ENCODE measurements at places on chromosomes 3 and 15. TPM values are rescaled to one million over a fixed set of nuclear protein-coding genes. Genes with fewer than 3 reads are reported as not detected.

FBXO40 gene
- polyA plus RNA-seq, result 3.4 TPM

SPTSSB gene
- 0.59 TPM for polyA plus RNA-seq

GOLGA6L24 gene
- not detected for polyA plus RNA-seq

MSL2 gene
- 22.9 TPM for polyA plus RNA-seq

CCDC54 gene
- 2.8 TPM for polyA plus RNA-seq

FOXL2NB gene
- 0.06 TPM for polyA plus RNA-seq

DNA sequence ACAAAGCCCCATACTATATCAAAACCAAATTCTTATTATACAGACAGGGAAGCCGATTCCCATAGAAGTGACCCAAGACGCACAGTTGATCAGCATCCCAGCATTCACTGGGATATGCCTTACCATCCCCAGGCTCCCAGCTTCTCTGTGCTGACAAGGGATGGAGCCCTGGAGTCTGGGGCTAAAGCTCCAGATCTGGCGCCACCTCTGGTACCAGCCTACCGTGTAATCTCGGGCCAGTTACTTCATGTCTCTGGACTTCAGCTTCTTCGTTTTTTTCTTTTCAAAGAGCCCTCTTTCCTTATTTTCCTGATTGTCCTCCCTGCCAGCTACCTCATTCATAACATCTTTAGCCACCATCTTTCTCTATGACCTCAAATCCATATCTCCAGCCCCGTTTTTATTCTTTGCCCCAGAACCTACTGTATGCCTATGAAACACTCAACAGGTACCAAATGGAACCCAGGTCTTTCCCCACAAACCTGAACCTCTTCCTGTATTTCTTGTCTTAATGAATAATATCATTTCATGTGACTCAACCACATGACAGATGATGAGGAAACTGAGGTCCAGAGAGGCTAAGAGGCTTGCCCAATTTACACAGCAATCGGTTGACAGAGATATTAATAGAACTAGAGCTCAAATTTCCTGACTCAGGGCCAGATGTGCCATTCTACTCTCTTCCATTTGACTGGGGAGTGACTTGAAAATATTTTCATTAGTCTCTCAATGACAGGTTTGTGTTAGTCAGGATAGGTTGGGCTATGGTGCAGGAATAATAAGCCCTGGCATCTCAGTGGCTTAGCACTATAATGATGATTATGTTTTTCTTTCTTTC lies 85.4 kb upstream of the TLE3 start:
- no peak for DNase-seq

DNA sequence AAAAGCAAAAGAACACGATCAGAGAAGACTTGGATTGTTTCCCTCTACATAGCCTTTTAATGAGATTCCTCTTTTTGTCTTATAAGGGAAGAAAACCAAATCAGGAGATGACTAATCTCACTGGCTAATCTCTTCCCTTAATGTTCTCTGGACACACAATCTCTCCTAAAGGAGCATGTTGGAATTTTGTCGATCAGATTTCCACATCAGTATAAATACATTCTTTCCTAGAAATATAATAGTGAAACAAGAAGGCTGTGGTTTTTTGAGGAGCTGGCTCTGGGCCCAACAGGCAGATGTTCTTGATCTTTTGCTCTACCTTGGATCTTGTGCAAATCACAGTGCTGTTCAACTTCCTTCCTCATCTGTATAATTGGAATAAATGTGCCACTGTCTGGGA lies 94.0 kb downstream of the GTPBP8 start:
- peak; percentile 70 for DNase-seq

GRCh38 chr3:134374105-134374790 lies at the start of gene AMOTL2:
TSS of gene AMOTL2 (minus strand) at chr3:134374447. CDS start at chr3:134371433, 3,014 bp downstream.
- DNase-seq, result peak; percentile 70

GRCh38 chr3:188126934-188127333 lies 27.0 kb upstream of the LPP start:
- DNase-seq, result no peak

- DNase-seq, result no peak
These were observed 14.2 kb downstream of the CFAP91 start for GRCh38 chr3:119716998-119717397.

- no peak for DNase-seq
These were observed 200.8 kb upstream of the GOLGA6L4 start for GRCh38 chr15:84034578-84035398.

DNA sequence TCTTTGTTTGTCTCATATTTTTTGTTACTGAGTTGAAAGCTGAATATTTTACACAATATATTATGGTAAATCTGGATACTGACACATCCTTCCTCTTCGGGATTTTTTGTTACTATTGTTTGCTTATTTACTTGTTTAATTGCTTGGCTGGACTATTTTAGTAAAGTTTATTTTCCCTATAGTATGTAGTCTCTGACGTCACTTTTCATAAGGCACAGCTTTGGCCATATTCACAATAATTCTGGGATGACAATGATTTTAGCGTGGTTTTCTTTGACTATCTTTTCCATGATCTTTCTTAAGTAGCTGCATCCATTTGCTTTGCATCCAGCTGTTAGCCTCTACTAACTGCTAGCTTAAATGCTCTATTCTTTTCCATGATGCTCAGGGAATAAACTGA lies 552.4 kb downstream of the VGLL3 start:
- DNase-seq, result no peak

- DNase-seq, result no peak
These were observed 1.3 kb upstream of the ZIC4 start for GRCh38 chr3:147407498-147408187.

DNA sequence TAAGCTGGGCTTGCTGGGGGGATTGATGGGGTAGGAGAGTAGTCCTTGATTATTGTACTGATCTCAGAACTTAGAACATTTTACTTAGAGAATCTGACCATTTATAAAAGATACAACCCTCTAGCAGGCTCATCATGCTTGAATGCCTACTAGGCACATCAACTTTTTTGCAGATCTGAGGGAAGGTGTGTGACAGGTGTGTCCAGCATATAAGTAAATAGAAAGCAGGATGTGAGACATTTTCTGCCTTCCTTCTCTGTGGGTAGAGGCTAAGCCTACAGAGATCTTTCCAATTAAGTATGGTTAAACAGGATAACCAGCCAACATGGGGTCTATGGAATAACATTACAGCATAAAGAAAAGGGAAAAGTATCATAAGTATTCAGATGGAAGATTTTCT lies 159.1 kb downstream of the AKAP13 start:
- no peak for DNase-seq

GRCh38 chr3:44870375-44871061 lies 3.9 kb upstream of the TGM4 start:
- DNase-seq, result no peak

DNA sequence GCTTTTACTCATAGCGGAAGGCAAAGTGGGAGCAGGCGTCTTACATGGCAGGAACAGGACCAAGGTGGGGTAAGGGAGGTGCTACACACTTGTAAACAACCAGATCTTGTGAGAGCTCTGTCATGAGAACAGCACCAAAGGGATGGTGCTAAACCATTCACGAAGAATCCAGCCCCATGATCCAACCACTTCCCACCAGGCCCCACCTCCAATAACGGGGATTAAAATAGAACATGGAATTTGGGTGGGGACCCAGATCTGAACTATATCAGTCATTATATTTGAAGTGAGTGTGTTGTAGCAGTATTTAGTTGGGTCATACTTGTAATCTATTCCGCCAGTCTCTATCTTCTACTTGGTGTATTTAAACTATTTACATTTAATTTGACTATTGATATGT lies 190.9 kb downstream of the RPLP1 start:
- DNase-seq, result no peak

DNA sequence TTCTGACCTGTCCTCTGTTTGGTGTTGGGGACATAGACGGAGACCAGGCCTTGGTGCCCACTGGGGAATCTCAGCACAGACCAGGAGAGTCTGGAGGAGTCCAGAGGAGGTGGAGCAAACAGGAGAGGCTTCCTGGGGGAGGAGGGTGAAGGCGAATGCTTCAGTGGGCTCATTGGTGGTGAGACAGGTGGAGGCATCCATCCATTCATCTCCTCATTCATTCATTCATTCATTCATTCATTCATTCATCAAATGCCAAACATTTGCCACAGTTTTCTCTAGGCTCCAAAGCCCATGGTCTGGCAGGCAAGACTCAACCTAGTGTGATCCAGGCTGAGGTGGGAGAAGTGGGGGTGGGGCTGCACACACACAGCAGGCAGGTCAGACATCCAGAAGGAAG lies 7.9 kb upstream of the LINGO1 start:
- DNase-seq, result no peak

Data from forelimb muscle (tissue), 1 donor.